Esophagus squamous epithelium (tissue), 5 donors: ENCODE measurements at places on chromosomes 4 and X.

DNA sequence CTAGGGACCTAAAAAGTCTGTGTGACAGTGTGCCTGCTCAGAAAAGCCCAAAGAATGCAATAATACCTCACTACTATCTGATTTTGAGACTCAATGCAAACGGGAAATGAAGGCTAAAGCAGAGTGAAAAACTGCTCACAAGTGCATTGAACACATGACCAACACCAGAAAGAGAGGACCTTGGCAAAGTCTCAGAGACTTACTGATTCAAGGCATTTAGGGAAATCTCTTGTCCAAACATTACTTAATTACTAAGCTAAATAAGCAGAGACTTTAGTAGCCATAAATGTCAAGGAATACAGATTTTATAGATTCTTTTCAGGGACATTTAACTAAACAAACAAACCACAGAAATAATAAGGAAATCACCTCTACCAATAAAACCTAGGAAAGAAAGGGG is 916.0 kb downstream of the FSTL5 start:
- DNase-seq: no peak

DNA sequence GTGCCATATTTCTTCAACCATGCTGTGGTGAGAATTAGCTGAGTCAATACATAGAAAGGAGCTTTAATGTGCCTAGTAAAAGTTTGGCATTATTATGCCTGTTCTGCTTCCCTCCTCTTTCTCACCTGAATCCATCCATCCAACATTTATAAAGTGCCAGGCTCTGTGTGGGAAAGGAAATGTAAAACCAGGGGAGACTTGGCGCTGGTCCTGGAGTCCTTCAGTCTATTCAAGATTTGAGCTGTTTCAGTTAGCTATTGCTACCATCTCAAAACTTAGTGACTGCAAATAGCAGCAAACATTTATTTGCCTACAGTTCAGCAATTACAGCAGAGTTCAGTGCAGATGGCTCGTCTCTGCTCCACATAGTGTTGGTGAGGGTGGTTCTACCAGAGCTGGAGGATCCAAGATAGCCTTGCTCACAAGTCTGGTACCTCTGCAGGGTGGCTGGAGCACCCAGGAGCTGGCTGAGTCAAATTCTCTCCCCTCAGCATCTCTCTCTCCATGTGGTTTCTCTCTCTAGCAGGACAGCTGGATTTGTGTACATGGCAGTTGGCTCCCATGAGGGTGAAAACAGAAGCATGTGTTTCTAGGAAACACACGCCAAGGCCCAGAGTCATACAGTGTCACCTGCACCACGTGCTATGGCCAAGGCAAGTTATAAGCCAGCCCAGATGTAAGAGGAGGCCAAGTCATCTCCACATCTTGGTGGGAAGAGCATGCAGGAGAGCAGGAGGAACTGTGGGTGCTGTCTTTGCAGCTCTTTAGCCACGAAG is 77.3 kb downstream of the FHDC1 start:
- no peak for DNase-seq

- no peak for DNase-seq
These were observed 67.0 kb upstream of the MSX1 start for GRCh38 chr4:4792466-4792865.

- no peak for DNase-seq
These were observed 125.3 kb upstream of the PACRGL start for GRCh38 chr4:20574986-20575385.

GRCh38 chrX:49103637-49104036 is 19.9 kb downstream of the GPKOW start:
- DNase-seq: no peak
